ENCODE measurements at places on chromosomes 4 and X. TPM values are rescaled to one million over a fixed set of nuclear protein-coding genes. Genes with fewer than 3 reads are reported as not detected.

DNA sequence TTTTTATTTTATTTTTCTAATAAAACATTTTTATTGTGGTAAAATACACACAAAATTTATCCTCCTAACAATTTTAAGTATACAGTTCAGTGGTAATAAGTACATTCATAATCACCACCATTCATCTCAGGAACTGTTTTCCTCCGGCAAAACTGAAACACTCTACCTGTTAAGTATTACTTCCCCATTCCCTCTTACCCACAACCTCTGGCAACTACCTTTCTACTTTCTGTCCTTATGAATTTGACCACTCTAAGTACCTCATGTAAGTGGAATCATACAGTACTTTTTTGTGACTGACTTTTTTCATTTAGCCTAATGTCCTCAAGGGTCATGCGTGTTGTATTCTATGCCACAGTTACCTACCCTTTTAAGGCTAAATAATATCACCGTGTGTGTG, 21.1 kb upstream of the HSFX4 start:
- no peaks in the 10 kb centered on the region for H3K36me3 ChIP-seq
- H3K27me3 ChIP-seq, result no peaks in the 10 kb centered on the region
- no peak overlapping the region for H3K27ac ChIP-seq
- H3K4me1 ChIP-seq, result peaks cover 7% of the 10 kb centered on the region
- no peak overlapping the region for H3K4me3 ChIP-seq

DNA sequence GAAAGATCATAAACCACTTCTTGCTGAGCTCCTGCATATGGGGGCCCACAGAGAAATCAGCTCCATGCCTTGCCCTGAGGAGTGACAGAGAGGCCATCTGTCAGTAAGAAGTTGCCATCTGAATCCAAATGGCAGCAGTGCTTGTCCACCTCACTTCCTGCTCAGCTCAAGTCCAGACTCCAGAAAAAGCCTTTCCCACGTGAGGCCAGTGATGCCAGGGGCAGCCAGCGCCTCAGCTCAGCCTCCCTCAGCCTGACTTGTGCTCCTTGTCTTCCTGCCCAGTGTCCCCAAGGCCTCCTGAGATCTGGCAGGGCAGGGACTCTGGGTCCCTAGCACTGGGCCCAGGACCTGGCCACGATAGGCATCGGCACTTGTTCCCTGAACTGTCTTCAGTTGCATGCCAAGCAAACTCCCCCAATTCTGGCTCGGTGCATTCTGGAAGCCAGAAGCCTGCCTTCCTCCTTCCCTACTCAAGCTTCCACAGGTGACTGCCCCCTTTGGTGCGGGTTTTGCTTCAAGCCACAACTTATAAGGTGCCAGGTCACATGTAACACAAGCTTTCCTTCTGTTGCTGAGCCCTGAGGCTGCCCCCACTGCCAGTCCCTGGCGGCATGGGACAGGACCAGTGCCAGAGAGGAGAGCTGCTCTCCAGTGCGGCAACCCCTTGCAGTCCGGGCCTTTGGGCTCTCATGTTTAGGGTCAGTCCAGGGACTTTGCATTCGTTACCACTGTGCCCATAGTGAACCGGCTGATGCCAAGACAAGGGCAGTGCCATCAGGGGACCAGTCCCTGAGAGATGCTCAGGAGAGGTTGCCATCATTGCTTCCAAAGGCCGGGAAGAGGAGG, 2.2 kb downstream of the ZNF185 start:
- H3K27ac ChIP-seq, result no peak overlapping the region
- H3K27me3 ChIP-seq, result peaks cover 18% of the 10 kb centered on the region
- no peaks in the 10 kb centered on the region for H3K36me3 ChIP-seq
- no peaks in the 10 kb centered on the region for H3K4me1 ChIP-seq
- DNase-seq, result no peak

DNA sequence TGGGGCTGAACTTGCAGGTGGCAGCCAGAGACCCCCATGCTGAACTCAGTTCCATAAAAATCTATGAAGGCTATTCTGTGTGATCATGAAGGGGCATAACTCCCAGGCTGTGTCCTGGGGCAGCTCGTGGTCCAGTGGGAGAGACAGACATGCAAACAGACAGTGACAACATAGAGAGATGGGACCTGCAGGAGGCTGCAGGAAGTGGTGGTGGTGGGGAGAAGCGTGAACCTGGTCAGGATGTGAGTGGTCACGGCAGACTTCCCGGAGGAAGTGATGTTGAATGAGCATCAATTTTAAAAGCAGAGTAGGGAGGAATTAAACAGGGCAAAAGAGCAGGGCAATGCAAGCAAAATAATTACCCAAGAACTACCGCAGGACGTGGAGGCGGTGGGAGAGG, 23.2 kb upstream of the SORCS2 start:
- no peak for DNase-seq
- H3K27ac ChIP-seq, result no peak overlapping the region
- H3K4me3 ChIP-seq, result peak overlapping the region; percentile 3
- H3K27me3 ChIP-seq, result peaks cover 6% of the 10 kb centered on the region
- H3K4me1 ChIP-seq, result peaks cover 6% of the 10 kb centered on the region

The CYTL1 gene
- total RNA-seq, result not detected

GRCh38 chr4:137065311-137065710, 467.0 kb downstream of the PCDH18 start:
- no peaks in the 10 kb centered on the region for H3K27me3 ChIP-seq
- H3K27ac ChIP-seq, result no peak overlapping the region
- H3K36me3 ChIP-seq, result no peaks in the 10 kb centered on the region
- no peaks in the 10 kb centered on the region for H3K4me1 ChIP-seq

DNA sequence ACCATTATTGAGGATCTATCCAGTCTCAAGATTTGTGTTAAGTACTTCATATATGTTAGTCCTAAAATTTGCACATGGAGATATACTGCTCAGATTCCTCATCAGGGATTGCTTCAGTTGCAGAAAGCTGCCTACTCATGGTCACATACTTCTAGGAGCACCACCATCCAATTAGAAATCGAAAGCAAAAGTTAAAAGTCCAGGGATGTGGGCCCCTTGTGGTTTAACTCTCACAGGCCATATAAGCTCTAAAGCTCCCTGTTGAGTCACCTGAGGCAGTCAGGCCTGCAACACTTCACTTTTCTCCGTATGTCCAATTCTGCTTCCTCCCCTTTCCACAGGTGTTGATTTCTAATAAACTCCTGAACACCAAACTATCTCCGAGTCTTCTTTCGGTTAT, 84.2 kb downstream of the CNOT6L start:
- DNase-seq, result peak; percentile 85
- no peaks in the 10 kb centered on the region for H3K27me3 ChIP-seq
- H3K27ac ChIP-seq, result peak overlapping the region; percentile 79
- peaks cover 55% of the 10 kb centered on the region for H3K4me1 ChIP-seq
- peaks cover 57% of the 10 kb centered on the region for H3K36me3 ChIP-seq

The LEF1 gene
- total RNA-seq, result 131 TPM

The USP9X gene
- 49.8 TPM for total RNA-seq

- H3K27ac ChIP-seq, result no peak overlapping the region
- no peak for DNase-seq
- H3K4me1 ChIP-seq, result peaks cover 2% of the 10 kb centered on the region
- H3K36me3 ChIP-seq, result peaks cover 3% of the 10 kb centered on the region
These were observed 9.1 kb downstream of the PITX2 start for GRCh38 chr4:110613745-110614144.

- peaks cover 9% of the 10 kb centered on the region for H3K27me3 ChIP-seq
- H3K27ac ChIP-seq, result no peak overlapping the region
- no peak for DNase-seq
- H3K4me3 ChIP-seq, result no peak overlapping the region
- H3K4me1 ChIP-seq, result no peaks in the 10 kb centered on the region
These were observed 57.4 kb downstream of the PSAPL1 start for GRCh38 chr4:7377223-7377865.

The CDS1 gene
- total RNA-seq, result not detected

The FSTL5 gene
- total RNA-seq, result not detected

The SMAD1 gene
- 4.3 TPM for total RNA-seq

The DCAF4L1 gene
- total RNA-seq, result 0.21 TPM

The CPE gene
- total RNA-seq, result not detected

- no peaks in the 10 kb centered on the region for H3K27me3 ChIP-seq
- H3K27ac ChIP-seq, result no peak overlapping the region
- H3K4me3 ChIP-seq, result no peak overlapping the region
- no peaks in the 10 kb centered on the region for H3K36me3 ChIP-seq
- DNase-seq, result no peak
These were observed 86.6 kb downstream of the STK32B start for GRCh38 chr4:5137927-5138326.

DNA sequence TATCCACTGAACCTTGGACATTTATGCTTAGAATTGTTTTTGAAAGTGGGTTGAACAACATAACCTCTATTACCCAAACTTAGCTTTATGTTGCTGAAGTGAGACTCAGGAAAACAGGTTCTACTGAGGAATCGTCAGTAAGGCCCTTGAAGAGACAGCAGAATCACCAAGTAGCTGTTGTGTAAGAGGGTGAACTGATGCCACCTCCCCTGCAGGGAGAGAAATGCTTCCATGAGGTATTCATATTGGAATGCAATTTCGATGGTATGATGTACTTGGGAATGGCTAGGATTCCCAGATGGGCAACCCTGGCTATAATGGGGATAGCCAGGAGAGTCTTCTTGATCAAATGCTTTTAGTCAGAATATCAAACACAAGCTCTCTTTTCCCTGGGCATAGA, 4.1 kb upstream of the SCRG1 start:
- H3K27ac ChIP-seq, result no peak overlapping the region
- DNase-seq, result no peak

DNA sequence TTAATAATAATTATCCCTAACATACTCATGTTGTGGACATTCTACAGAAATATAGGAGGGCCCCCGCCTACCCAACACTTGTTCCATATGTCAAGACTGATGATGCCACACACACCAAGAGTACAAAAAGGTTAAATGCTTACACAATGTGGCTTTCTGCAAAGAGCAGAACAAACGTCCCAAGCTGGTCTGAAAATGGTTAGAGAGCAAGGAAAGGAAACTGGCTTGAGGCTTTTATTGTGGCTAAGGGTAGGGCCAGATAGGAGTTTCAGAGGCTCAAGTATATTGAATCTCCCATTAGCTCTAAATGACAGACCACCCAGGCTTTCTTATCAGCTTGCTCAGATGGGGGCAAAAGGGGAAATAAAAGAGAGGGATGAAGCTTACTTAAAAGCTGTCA, 134.1 kb upstream of the C1QTNF7 start:
- H3K4me1 ChIP-seq, result no peaks in the 10 kb centered on the region
- H3K4me3 ChIP-seq, result no peak overlapping the region
- H3K27ac ChIP-seq, result no peak overlapping the region
- DNase-seq, result no peak
- no peaks in the 10 kb centered on the region for H3K36me3 ChIP-seq

DNA sequence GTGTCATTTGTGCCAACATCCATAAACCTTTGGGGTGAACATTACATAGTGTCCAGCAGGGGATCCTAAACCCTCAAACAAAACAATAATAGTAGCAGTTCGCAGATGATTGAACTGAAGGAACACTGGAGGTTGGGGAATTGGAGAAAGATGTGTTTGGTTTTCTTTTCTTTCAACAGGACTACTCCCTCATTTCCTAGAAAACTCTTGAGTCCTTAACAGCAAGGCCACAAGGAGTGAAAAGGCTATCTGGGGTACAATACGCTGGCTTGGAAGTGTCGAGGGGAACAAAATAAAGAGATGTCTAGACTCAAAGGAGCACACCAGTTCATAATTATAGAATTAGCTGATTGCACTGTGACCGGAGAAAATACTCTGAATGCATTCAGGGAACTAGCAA, 72.1 kb downstream of the IDS start:
- no peaks in the 10 kb centered on the region for H3K27me3 ChIP-seq
- DNase-seq, result no peak
- H3K36me3 ChIP-seq, result no peaks in the 10 kb centered on the region

The HMX1 gene
- not detected for total RNA-seq

Measured in activated CD4-positive, alpha-beta T cell treated with anti-CD3 and anti-CD28 coated beads, Interleukin-2, amount 10 ng/mL, durations not matched to agents 24 days and 14 days (primary cell).